ENCODE measurements at places on chromosomes 7 and 10.

- no peak for DNase-seq
Measured at GRCh38 chr10:7836571-7836970, 18.3 kb downstream of the TAF3 start.

DNA sequence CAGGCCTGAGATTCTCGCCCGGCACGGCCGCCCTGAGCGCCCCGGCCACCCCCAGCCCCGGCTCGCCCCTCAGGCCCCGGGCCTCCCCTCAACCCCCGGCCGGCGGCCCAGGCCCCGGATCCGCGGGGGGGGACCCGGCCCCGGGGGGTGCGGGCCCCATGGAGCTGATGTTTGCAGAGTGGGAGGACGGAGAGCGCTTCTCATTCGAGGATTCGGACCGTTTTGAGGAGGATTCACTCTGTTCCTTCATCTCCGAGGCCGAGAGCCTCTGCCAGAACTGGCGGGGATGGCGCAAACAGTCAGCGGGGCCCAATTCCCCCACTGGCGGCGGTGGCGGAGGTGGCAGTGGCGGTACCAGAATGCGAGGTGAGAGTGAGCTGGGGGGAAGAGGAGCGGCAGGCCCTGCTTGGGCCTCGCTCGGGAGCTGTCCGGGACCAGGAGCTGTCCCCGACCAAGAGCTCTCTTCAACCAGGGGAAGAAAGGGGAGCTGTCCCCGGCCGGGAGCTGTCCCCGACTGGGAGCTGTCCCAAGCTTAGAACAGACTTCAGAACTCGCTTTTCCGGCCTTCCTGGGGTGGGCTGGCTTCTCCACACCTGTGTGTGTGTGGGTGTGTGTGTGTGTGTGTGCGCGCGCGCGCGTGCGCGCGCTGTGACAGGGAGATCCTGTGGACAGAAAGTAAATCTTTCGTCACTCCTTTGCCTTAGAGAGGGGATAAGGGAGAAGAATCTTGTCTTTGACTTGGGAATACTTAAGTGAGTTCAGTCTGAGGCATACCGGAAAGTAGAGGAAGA is 510 bp downstream of the ZSWIM8 start:
- DNase-seq, result no peak

DNA sequence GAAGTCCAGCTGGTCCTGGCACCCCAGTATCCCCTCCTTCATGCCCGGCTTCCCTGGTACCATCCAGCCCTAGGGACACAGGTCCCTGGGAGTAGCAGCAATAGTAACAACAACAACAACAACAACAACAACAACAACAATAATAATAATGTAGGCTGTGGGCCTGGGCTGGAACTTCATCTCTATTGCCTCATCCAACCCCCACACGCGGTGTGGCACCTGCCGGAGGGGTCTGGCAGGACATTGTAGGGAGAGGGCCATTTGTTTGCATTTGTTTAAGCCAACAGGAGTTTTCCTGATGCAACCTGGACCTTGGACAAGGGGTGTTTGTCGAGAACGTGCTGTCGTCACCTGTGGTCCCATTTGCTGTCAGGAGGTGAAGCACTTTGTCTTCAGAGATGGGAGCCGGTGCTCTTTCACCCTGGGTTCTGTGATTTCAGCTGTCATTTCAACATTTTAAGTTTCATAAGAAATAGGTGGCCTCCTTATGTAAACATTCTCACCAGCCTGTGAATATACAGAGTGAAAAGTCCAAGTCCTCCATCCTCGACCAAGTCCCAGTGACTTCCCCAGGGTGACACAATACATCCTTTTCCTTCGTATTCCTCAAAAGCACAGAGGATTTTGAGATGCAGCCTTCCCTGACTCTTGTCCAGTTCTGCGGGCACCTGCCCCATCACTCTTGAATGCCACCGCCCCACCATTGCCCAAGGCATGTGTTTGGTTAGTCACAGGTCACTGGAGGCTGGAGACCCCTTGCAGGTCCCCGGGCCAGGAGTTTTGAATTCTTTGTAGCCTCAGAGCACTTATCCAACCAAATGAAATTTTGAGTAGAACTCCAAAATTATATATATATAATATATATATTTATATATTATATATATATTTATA is 9.2 kb downstream of the LHPP start:
- no peak for DNase-seq

DNA sequence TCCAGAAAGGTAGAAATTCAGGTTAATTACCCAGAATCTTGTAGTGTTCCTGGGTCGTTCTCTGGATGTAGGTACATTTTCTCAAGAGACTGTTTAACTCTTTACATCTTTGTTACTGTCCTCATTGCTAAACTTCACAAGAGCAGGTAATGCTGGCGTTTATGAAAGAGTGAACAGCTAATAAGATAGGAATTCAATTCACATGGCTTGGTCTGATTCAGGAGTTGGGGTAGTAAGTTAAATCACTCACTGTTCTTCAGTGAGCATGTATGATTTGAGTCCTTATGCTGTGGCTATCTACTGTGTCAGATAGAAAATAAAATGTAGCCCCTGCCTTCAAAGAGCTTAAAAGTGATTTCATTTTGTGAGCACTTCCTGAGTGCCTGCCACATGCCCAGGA is 480.0 kb downstream of the LRMDA start:
- no peak for DNase-seq

GRCh38 chr7:20828947-20829346 is 42.3 kb upstream of the SP8 start:
- DNase-seq, result no peak

- DNase-seq, result no peak
Measured at GRCh38 chr7:101299511-101300464, 21.8 kb downstream of the IFT22 start.

- DNase-seq, result no peak
Measured at GRCh38 chr10:5234106-5234860, 37.6 kb downstream of the AKR1C4 start.

- DNase-seq, result no peak
Measured at GRCh38 chr10:48389846-48390557, 83.5 kb downstream of the MAPK8 start.

GRCh38 chr7:1842321-1843221 is 172.5 kb downstream of the ELFN1 start:
- DNase-seq, result no peak

GRCh38 chr10:94251098-94251497 is 111.6 kb downstream of the NOC3L start:
- no peak for DNase-seq

DNA sequence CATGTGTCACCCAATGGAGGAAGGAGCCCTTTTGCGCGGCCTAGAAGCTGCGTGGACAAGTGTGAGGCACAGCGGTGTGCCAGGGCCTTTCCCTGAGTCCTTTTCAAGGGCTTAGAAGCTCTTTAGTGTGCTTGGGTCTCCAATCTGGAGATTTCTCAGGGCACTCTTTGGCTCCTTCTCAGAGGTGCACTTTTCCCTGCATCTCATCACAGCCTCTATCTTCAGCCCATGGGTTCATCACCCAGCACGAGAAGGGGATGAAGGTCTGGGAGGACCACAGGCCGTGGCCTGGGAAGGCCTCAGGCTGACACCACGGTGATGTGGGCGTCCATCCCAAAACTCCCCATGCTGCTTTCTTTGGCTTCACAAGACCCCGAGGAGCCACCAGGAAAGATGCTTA is 233.4 kb downstream of the TEX36 start:
- DNase-seq, result no peak

GRCh38 chr7:77923419-77923818 is 124.8 kb downstream of the PHTF2 start:
- DNase-seq, result no peak

Data from stimulated activated CD8-positive, alpha-beta memory T cell treated with anti-CD3 and anti-CD28 coated beads, Interleukin-4, amount 100 ng/mL, for 1 hour (primary cell).